ENCODE measurements at places on chromosomes 13 and 19.

DNA sequence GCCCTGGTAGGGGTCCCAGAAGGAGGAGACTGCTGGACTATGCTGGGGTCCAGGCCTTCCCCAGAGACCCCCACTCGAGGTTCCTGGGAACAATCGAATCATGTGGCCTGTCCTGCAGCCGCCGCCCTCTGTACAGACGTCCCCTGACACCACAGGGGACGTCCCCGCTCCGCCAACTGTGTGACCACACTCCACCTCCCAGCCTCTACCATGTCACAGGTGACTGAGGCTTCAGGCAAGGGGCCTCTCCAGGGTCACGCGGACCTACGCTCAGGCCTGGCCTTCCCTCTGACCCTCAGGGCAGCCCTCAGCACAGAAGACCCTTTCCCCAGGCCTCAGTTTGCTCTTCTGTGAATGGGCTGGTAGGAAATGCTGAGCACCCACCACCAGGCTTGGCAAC is 13.1 kb upstream of the TMEM161A start:
- no peak for DNase-seq

DNA sequence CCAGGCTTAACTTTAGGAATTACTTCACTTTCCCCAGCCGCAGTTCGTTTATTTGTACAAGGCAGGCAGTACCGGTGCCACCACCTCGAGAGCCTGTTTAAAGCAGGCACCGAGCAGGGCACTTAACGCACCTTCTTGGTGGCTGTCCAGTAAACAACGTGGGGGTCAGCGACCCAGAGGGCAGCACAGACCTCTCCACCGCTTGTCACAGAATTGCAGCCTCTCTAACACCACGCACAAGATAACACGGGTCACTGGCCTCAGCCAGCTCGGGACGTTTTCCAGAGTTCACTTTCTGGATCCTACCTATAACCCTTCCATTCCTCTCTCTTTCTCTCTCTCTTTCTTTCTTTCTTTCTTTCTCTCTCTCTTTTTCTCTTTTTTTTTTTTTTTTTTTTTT is 16.8 kb upstream of the ELAVL1 start:
- no peak for DNase-seq

GRCh38 chr19:58317476-58318072 is 9.2 kb upstream of the ZSCAN22 start:
- DNase-seq, result no peak

DNA sequence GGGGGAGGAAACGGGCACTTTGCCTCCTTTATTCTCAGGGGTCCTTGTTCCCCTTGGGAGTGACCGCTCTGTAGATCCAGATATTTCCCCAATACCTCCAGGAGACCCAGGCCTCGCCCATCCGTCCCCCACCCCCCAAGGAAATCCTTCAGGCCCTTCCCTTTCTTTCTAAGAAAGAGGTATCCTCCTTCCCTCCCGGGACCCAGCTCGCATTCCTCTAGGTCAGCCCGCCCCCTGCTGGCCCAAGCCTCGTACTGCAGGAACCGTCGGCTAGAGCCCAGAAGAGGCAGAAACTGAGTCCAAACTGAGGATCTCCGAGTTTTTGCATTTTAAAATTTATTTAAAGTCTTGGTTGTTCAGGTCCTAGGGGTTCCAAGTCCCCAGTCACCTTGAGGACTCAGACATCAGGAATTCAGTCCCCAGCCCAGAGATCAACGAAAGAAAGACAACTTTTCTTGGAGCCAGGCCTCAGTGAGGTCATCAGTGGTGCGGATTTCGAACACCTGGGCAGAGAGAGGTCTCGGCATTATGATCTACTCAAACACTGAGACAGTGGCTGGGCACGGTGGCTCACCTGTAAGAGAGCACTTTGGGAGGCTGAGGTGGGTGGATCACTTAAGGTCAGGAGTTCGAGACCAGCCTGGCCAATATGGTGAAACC is 7.5 kb upstream of the LRFN1 start:
- DNase-seq, result peak; percentile 85

- DNase-seq, result peak; percentile 71
These were observed 8.1 kb upstream of the ZNF784 start for GRCh38 chr19:55632463-55632834.

GRCh38 chr19:17860331-17860992 is 752 bp downstream of the RPL18A start:
- DNase-seq, result no peak

DNA sequence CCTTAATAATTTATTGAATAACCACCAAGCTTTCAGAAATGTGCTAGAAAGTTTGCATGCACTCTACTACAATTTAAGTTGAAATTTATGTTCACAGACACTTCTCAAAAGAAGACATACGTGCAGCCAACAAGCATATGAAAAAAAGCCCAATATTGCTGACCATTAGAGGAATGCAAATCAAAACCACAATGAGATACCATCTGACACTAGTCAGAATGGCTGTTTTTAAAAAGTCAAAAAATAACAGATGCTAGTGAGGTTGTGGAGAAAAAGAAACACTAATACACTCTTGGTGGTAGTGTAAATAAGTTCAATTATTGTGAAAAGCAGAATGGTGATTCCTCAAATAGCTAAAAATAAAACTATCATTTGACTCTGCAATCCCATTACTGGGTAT is 308.8 kb upstream of the PCDH9 start:
- DNase-seq, result no peak
